CD4-positive, alpha-beta T cell treated with Interleukin-2 at 100 ng/mL for 4 hours (primary cell): ENCODE measurements at places on chromosomes 11 and 22.
A peak's percentile ranks its signal among the peaks of the same experiment; 100 is the strongest.

DNA sequence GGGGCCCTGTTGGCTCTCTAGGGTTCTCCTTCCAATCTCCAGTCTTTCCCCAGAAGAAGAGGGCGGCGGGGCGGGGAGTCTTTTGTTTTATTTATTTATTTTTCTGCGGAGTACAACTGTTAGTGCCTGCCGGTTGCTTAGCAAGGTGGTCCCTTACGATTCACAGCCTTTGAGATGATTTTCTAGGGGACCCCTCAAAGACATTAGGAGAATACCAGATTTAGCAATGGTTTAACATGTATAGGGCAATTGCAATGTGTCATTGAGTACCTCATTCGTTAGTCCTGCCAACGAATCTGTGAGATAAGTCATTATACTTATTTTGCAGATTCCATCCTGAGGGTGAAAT is 307 bp upstream of the MRPL16 start:
- no peak for DNase-seq

- no peak for DNase-seq
Observed at GRCh38 chr11:66542362-66542761, 3.5 kb downstream of the ZDHHC24 start.

- DNase-seq, result no peak
Observed at GRCh38 chr11:92967867-92968266, 1.6 kb upstream of the MTNR1B start.

- no peak for DNase-seq
Observed at GRCh38 chr11:103862094-103862801, 174.2 kb upstream of the DDI1 start.

DNA sequence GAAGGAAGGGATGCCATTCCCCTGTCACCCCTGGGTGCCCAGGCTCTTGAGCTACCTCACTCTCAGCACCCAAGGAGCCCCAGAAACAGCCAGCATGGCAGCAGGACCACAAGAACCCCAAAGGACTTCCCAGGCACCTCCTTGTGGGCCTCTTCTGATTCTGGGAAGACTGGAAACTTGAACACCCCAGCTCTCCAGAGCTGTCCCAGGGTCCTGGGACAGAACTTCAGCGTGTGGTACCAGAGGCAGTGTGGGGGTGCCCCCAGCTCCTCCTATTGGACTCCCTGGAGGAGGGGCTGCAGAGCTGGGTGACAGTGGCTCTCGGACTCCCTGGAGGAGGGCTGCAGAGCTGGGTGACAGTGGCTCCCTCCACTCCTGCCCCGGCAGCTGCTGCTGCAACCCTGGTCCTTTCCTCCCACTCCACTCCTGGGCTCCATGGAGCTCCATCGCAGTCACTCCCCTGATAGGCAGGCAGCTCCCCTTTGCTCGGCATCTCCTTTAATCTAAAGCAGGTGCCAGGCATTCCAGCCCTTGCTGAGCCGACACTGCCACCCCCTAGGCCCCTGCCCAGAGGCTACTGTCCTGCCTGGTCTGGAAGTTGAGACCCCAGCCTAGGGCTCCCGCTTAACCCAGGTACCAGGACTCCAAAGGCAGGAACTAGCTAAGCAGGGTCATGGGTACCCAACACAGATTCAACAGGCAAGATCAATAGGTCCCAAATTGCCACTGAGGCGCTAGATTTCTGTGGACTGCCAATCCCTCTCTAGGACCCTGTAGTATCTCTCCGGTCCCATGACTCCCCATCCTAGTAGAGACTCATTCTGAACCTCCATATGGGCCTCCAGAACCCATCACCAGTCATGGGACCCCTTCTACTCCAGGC is 2.7 kb downstream of the BCL9L start:
- no peak for DNase-seq

DNA sequence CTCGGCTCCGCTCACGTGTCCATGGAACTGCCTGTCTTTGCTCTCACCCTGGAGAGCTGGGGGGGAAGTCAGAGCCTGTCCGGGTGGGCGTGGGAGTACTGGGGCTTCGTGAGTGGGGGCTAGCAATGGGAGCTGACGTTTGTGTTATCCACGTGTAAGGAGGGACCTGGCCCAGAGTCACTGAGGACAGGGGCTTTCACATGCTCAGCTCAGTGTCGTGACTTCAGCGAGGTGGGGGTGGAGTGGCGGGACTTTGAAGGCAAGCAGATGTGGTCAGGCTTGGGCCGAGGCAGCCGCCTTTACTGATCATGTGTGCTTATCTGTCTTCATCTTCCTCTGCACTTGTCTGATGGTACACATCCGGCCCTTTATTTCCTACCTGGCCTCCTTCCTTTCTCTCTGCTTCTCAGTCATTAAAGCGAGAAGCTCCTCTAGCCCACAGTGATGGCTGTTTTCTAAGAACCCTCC is 113.1 kb upstream of the NNMT start:
- peak; percentile 63 for DNase-seq
